ENCODE measurements at places on chromosomes 4 and X.
A peak's percentile ranks its signal among the peaks of the same experiment; 100 is the strongest.

GRCh38 chr4:82419451-82419850, 10.8 kb downstream of the HNRNPDL start:
- DNase-seq = no peak

DNA sequence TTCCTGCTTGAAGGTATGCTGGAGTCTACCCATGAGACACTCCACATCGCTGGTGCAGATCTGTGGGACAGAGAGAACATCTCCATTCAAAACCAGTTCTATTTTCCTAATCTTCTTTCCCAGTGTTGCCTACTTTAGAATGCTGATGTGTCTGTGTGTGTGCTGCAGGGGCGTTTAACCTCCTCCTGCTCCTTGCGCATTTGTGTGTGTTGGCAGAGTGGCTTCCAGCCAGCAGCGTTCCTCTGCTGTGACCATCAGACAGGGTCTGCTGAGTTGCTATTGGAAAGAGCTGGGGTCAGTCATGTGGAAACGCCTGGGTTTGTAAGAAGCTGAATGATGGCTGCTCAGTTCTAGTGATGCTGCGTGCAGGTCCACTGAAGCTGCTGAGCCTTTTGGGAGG, 223.6 kb downstream of the RBMX2 start:
- DNase-seq = no peak

DNA sequence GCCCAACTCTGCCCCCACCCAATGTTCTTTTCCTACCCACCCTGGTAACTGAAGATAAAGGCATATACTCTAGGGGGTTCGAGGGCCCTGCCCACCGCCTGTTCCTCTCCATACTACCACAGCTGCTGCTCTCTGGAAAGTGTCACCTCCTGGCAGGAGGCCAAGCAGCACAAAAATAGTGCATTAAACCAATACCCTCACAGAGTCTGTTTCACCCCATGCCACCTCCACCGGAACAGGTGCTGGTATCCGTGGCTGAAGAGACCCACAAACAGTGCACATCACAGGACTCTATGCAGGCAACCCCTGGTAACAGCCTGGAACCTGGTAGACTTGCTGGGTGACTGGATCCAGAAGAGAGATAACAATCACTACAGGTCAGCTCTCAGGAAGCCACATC, 85.1 kb upstream of the CTSO start:
- DNase-seq = no peak

DNA sequence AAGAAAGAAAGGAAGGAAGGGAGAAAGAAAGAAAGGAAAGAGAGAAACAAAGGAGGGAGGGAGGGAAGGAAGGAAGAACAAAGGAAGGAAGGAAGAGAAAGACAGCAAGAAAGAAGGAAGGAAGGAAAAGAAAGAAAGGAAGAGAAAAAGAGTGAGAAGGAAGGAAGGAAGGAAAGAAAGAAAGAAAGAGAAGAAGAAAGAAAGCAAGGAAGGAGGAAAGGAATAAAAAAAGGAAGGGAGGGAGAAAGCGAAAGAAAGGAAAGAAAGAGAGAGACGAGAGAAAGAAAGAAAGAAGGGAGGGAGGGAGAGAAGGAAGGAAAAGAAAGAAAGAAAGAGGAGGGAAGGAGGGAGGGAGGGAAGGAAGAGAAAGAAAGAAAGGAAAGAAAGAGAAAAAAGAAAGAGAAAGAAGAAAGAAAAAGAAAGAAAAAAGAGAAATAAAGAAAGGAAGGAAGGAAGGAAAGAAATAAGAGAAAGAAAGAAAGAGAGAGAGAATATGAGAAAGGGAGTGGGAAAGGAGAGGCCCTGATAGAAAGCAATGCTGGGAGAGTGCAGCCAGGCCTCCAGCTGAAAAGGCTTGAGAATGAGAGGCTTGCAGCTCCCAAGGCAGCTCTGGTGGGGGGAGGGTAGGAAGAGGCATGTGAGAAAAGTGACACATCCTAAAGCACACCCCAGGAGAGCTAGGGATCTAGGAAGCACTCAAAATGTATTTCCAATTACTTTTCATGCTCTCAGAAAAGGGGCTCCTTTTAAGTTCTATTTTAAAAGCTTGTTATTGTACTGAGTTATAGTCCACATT, 134.0 kb upstream of the ZIC3 start:
- DNase-seq = no peak

- DNase-seq = peak; percentile 51
Observed at GRCh38 chr4:1345903-1346780, 866 bp upstream of the UVSSA start.

GRCh38 chrX:36436361-36436760, 516.8 kb downstream of the CFAP47 start:
- no peak for DNase-seq

DNA sequence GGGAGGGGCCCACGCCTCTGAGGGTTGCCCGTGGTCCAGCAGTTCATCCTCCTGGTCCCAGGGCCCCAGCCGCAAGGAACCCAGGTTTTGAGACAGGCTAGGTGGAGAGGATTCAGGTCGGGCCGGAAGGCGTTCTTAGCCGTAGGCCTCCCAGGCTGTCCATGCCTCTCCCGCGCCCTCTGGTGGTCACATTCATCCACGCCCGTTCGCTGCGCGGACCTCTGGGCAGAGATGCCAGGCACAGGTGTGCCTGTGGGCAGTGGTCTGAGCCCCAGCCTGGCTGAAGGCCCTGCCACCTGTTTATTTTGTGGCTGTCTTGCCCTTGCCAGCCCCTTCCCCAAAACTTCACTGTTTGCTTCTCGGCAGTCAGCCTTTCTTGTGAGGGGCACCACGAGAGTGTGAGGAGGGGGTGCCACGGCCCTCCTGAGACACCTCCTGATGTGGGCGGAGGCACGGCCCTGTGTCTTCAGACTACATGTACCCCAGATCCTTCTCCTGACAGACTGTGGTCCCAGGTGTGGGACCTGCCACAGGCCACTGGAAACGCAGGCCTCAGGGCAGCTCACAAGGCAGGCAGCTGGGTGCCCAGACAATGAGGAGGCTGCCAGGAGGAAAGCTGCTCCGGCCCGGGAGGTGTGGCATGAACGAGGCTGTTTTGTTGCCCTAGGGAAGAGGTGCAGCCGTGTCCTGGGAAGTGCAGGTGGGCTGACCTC, 5.0 kb downstream of the UVSSA start:
- DNase-seq = peak; percentile 94

DNA sequence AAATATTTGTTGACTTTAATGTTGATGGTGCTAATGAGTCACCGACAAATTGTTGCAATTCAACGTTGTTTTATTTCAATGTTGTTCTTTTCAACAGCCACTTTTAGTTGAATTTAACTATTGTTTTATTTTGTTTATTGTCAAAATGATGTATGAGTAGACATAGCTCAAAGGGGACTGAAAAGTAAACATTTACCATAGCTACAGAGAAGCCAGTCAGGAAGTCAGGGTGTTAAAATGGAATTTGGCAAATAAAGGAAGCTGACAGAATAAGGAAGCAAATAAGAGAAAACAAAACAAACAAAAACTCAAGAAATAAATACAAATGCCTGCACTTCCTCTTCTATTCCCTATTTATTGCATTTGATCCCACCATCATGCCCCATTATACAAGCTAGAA, 648.4 kb upstream of the HTR2C start:
- DNase-seq = no peak

GRCh38 chrX:19670321-19670750, 155.0 kb upstream of the MAP3K15 start:
- no peak for DNase-seq

GRCh38 chrX:28599957-28600356, 12.7 kb downstream of the IL1RAPL1 start:
- DNase-seq = no peak

GRCh38 chr4:95091272-95091671, 333.5 kb downstream of the BMPR1B start:
- DNase-seq = no peak

DNA sequence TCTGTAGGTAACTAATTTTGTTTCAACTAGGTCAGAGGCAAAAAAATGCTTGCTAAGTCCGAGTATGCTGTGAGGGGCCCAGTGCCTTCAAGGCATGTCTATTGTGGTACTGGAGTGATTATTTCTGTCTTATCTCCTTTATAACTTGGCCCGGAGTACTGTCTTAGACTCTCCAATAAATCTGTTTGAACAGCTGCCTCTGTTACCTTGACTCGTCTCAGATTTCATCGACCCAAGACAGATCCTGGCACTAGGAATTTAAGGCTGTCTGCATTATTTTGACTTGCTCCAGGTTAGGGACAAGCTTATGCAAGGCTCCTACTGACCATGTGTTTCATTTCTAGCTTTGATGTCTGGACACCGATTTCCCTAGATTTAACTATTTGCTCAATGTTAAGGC, 41.1 kb upstream of the NKAP start:
- DNase-seq = no peak

DNA sequence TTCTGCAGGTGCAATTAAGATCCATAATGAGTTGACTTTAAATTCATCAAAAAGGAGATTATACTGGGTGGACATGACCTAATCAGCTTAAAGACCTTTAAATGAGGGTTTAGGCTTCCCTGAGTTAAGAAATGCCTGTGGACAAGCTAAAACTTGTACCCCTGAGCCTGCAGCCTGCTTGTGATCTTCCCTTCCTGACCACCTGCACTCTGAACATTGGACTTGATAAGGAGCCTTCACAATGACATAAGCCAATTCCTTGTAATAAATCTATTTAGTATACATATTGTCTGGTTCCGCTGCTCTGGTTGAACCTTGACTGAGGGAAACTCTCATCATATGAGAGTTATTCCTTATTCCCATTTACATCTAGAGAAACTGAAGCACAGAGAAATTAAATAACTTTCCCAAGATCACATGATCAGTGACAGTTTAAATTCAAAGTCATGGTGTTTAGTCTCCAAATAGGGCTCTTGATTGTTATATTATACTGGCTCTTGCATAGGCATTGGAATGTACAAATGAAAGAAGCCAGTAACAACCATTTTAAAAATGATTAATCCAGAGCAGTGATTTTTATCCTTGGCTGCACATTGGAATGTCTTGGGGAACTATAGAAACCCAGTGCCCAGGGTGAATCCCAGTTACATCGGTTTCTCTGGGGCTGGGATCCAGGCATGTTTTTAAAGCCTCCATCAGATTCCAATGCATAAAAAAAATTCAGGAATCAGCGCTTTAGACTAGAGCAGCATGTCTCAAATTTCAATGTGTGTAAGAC, 136.1 kb downstream of the MSL3 start:
- DNase-seq = no peak

DNA sequence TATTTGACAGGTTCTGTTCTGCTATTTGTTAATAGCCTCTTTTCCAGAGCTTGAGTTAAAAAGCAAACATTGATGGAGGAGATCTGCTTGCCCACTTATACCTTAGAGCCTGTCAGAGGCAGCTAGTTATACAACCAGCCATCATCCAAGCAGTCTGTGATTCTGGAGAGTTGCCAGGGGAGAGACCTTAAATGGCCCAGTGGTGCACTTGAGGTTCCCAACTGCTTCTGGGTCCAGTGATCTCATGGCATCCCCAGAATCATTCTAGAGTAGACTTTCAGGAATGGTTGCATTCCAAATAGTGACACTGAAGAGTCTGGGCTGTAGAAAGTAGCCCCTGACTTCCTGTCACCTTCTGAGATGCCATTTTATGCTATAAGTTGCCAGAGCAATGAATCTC, 160.7 kb downstream of the FHIP1A start:
- no peak for DNase-seq

GRCh38 chr4:28354880-28355656, 1494.4 kb downstream of the STIM2 start:
- DNase-seq = no peak

- DNase-seq = no peak
Observed at GRCh38 chrX:23782455-23782854, 518 bp upstream of the SAT1 start.

- DNase-seq = no peak
Observed at GRCh38 chrX:72492499-72492898, 80.1 kb downstream of the HDAC8 start.

- no peak for DNase-seq
Observed at GRCh38 chr4:24748758-24749350, 46.5 kb upstream of the SOD3 start.

GRCh38 chr4:26993539-26993938, 132.9 kb downstream of the STIM2 start:
- no peak for DNase-seq

- DNase-seq = no peak
Observed at GRCh38 chrX:19670854-19671620, 155.7 kb upstream of the MAP3K15 start.

GRCh38 chr4:85420831-85421230, 54.1 kb upstream of the ARHGAP24 start:
- DNase-seq = no peak

GRCh38 chr4:176645246-176645960, 147.3 kb downstream of the VEGFC start:
- DNase-seq = no peak

- DNase-seq = no peak
Observed at GRCh38 chrX:29590921-29591320, 624.4 kb upstream of the MAGEB2 start.

DNA sequence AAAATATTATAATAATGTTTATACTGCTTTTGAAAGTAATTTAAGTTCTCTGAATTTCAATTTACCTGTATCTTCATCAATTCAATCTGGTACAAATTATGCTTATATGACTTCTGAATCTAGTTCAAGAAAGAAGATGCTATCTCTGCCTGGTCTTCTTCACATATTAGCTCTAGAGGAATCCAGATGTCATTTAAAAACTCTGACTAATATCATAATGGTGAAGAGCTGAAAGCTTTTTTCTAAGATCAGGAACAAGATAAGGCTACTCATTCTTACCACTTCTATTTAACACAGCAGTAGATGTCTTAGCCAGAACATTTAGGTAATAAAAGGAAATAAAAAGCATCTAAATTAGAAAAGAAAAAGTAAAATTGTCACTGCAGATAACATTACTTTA, 636.1 kb downstream of the ARAP2 start:
- DNase-seq = no peak

DNA sequence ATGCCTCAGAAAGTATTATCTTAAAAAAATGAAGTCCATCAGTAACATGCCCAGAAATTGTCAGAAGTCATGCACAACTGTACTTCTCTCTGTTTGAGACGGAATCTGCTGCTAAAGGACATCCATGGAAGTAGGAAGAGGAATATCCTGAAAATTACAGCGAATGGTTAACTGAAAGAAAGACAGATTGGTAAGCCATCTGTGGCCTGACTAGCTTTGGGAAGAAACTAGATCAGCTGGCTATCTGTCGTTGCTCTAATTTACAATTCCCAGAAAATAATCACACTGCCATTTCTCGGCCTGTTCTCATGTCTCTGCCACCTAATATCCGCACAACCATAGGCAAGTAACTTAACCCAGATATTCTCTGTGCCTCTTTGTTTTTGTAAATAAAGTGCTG, 496.5 kb downstream of the PCDH19 start:
- no peak for DNase-seq
